ENCODE measurements at places on chromosomes 7 and 10.

- DNase-seq: no peak
Measured at GRCh38 chr7:74569501-74570075, 87.9 kb upstream of the GTF2I start.

GRCh38 chr7:4700577-4701235 lies 18.6 kb downstream of the FOXK1 start:
- DNase-seq: no peak

- DNase-seq: no peak
Measured at GRCh38 chr10:48805848-48806247, 121.2 kb downstream of the WDFY4 start.

DNA sequence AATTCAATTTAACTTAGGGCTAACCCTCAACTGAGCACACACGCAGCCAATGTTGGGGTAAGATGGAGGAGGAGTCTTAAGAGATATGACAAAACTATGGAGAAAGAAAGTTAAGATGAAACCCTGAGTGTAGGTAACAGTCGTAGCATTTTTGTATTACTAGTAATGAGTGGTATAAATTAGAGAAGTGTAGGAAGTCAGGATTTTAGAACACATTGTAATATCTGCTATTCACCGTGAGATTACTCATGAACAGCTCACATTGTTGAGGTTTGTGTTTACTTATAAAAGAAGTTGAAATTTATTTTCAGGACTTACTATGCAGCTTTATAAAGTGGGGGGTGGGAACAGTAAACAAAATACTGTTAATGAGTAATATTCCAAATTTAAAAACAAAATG lies 107.2 kb downstream of the ARHGAP21 start:
- no peak for DNase-seq

GRCh38 chr10:68327889-68328786 lies 3.7 kb upstream of the HNRNPH3 start:
- DNase-seq: no peak

GRCh38 chr7:106954840-106955239 lies 89.7 kb upstream of the PRKAR2B start:
- no peak for DNase-seq

- no peak for DNase-seq
Measured at GRCh38 chr7:143914938-143915652, 13.1 kb upstream of the TCAF1 start.

DNA sequence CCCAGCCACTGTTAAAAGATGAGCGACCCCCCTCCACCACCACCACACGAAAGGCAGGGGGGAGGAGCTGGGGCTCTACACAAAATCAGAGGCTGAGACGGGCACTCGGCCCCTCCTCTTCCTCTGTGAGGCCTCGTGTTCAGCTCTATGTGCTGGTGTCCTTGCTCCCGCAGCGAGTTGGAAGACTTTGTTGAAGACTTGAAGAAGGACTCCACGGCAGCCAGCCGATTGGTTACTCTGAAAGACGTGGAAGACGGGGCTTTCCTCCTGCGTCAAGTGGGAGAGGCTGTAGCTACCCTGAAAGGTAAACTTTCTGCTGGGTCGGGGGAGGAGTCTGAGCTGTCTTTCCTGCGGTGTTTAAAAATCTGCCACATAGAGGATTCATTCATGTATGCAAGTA lies 203.7 kb downstream of the ARHGAP21 start:
- no peak for DNase-seq

DNA sequence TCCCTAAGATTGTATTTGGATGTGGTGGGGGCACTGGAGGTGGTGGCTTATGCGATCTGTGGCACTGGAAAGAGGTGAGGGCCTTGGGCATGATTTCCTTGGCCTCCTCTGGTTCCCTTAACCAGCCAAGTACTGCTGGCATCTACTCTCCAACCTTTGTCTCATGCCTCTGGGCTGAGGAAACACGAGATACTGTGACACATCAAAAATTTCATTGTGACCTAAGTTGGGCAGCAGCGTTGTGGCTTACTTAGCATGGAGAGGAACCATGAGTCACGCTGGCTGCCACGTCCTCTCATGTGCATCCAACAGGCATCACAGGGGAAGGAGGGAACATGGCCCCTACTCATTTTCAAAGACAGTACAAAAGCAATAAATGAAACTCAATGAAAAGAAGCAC lies 29.7 kb upstream of the GSDME start:
- no peak for DNase-seq

GRCh38 chr10:52098130-52098529 lies 216.0 kb upstream of the DKK1 start:
- no peak for DNase-seq

- no peak for DNase-seq
Measured at GRCh38 chr10:127279334-127279774, 83.0 kb upstream of the INSYN2A start.

GRCh38 chr7:5230265-5231067 lies 40.4 kb downstream of the WIPI2 start:
- DNase-seq: no peak

Data from WERI-Rb-1 (cell line).